8988T (cell line): ENCODE measurements at places on chromosomes 12 and 14.

DNA sequence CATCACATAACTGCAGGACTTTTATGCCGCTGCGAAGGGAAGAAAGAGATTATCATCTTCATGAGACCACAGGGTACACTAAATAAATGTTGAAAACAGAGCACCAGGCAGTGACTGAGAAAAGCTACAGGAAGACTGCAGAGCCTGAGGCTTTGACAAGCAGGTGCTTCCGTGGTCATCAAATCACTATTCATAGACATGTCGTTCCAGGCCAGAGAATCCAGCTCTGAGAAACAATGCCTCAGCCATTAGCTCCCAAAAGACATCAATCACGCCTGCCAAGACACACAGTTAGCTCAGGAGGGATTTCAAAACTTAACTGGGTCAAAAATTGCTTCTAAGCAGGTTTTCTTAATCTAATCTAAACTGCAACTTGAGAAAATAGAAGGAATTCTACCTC is 47.2 kb upstream of the GARIN6 start:
- DNase-seq: no peak

- DNase-seq: no peak
Measured at GRCh38 chr12:90978117-90978770, 23.3 kb upstream of the CCER1 start.

DNA sequence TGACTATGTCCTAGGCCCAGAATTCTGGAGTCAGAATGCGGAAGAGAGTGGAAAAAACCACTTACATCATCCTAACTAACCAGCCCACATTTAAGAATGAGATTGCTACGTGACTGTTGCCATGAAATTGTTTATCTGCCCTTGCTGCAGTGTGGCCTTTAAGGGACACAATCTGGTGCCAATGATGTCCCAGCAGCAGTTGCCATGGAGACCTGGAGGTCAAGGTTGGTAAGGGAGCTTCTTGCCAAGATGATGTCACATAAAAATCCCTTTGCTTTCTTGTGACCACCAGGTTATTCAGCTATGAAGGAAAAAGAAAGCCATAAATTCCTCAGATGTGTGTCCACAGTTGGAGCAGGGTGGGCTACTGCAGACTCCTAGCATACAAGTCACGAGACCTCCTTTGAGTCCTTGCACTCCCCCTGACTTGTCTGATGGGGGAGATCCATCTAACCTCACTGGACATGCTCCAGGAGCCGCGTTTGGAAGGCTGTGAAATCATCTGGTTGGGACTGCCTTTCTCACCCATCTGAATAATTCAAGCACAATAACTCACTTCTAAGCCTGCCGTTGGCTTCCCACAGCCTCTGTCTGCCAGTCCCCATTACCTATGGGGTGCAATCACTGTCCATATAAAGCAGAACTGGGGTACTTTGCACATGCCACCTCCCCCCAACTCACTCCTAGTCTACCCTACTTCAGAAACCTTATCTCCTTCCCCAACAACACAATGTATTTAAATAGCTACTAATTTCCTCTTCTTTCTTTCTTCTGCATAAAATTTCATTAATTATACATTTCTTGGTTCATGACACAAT is 165.6 kb downstream of the ZFP36L1 start:
- DNase-seq: no peak

GRCh38 chr14:99272899-99273765 is 1.1 kb upstream of the BCL11B start:
- no peak for DNase-seq

DNA sequence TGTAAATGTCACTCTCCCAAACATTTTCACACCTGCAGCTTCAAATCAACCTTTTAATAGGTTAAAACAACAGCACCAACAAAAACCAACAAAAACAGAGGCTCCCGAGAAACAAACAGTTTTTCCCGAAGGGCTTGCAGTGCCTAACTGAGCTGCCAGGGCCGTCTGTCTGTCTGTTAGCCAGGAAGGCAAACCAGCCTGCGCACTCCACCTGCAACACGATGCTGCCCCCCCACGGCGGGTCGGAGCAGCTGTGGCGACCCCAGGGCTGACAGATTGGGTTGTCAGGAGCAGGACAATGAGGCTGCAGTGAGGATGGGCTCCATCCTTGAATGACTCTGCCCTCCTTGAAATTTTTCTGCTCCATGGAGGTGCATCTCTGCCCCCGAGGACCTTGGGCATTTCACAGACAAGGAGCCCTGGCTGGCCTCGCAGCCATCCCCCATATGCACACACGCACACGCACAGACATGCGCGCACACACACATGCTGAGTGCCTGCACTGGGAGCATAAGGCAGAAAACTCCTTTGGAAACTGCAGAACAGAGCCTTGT is 2.6 kb downstream of the RTL1 start:
- DNase-seq: peak; percentile 71

GRCh38 chr12:81086342-81086741 is 8.5 kb downstream of the ACSS3 start:
- no peak for DNase-seq

GRCh38 chr14:36617824-36618223 is 35.4 kb upstream of the NKX2-8 start:
- no peak for DNase-seq

DNA sequence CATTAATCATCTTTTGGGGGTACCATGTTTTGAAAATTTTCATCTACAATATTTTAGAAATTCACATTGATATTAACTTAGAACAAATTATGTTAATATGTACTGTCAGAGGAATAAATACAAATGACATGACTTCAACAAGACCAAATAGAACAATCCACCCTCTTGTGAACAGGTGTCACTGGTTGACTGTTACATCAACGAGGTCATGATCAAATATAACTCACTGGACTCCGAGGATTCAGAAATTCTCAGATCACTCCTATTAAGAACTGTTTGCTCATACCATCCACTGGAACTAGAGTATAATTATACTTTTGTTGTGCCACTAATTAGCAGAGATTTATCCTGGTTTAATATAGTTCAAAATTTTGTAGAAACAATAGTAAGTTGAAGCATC is 318.8 kb downstream of the PRKD1 start:
- DNase-seq: no peak

- no peak for DNase-seq
Measured at GRCh38 chr14:23357261-23357660, 4.6 kb upstream of the SLC22A17 start.

DNA sequence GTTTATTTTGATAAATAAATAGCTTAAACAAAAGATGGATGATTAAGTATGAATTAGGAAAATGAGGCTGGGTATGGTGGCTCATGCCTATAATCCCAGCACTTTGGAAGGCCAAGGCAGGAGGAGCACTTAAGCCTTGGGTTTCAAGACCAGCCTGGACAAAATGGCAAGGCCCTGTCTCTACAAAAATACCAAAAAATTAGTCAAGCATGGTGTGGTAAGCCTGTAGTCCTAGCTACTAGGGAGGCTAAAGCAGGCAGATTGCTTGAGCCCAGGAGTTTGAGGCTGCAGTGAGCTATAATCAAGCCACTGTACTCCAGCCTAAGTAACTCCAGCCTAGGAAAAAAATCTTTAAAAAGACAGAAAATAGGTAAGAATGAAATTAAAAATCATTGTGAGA is 96.0 kb downstream of the BCL2L14 start:
- DNase-seq: no peak
